WTC11 (cell line): ENCODE measurements at places on chromosomes 13 and 19. TPM values are rescaled to one million over a fixed set of nuclear protein-coding genes. Genes with fewer than 3 reads are reported as not detected.

The NEK5 gene
- total RNA-seq: 0.55 to 0.76 TPM (median 0.73 TPM) in 3 replicates

DNA sequence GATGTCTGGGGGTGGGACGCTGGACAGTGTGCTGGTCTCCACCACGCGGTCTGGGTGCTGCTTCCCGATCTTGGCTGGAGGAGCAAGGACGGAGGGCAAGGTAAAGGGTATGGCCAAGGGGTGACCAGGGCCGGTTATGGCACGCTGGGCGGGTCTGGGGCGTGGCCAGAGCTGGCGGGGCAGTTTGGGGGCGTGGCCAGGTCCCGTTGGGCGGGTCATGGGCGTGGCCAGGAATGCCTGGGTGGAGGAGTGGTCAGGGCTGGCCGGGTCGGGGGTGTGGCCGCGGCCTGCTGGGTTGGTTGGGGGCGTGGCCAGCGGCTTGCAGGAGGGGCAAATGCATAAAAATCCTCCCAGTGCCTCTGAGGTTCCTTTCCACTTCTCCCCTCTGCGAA is 19.2 kb downstream of the GPX4 start:
- H3K36me3 ChIP-seq: peaks cover 11% of the 10 kb centered on the region
- peak overlapping the region; percentile 32; the same call in 1 of the 2 replicates for H3K27ac ChIP-seq
- H3K4me3 ChIP-seq: no peak overlapping the region
- no peaks in the 10 kb centered on the region for H3K27me3 ChIP-seq
- DNase-seq: peak; percentile 97
- H3K4me1 ChIP-seq: no peaks in the 10 kb centered on the region

- peaks cover 32% of the 10 kb centered on the region for H3K4me1 ChIP-seq
- H3K27ac ChIP-seq: no peak overlapping the region
- DNase-seq: no peak
- H3K36me3 ChIP-seq: no peaks in the 10 kb centered on the region
- H3K27me3 ChIP-seq: no peaks in the 10 kb centered on the region; the same call in 1 of the 2 replicates
- H3K4me3 ChIP-seq: no peak overlapping the region
These were observed 188.5 kb upstream of the UBL3 start for GRCh38 chr13:30038884-30039283.

GRCh38 chr19:21020298-21021227 is at the start of gene ZNF430:
ZNF430 (plus strand) TSS chr19:21020657; CDS start chr19:21020801, 144 bp downstream.
- peaks cover 26% of the 10 kb centered on the region for H3K4me1 ChIP-seq
- peak within 1 kb of the TSS; percentile 98 for H3K27ac ChIP-seq
- peaks cover 27% of the 10 kb centered on the region for H3K36me3 ChIP-seq
- H3K4me3 ChIP-seq: peak within 1 kb of the TSS; percentile 99
- DNase-seq: peak; percentile 97

- no peaks in the 10 kb centered on the region for H3K27me3 ChIP-seq
- no peak overlapping the region for H3K4me3 ChIP-seq
These were observed 139.3 kb downstream of the IRS2 start for GRCh38 chr13:109647053-109647452.
